ENCODE measurements at places on chromosomes 5 and 9.

DNA sequence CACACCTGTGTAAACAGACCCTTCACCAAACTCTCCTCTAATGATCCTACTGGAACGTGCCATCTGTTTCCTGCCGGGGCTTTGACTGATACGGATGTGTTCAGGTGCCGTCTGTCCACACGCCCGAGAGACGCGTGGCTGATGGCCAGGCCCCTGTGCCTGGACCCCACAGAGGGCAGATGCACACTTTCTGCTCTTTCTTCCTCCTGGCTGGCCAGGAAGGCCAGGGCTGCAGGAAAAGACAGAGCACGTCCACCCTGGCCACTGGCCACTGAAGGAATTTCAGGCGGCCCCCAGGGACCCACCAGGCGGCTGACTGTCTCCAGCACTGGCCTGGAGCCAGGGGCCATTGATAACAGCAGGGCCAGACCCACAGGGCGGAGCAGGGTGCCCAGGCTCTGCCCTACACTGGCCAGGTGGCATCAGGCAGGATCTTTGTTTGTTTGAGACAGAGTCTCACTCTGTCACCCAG, 3.6 kb upstream of the ENG start:
- DNase-seq, result no peak

GRCh38 chr5:181566-181965, 9.7 kb upstream of the LRRC14B start:
- no peak for DNase-seq

DNA sequence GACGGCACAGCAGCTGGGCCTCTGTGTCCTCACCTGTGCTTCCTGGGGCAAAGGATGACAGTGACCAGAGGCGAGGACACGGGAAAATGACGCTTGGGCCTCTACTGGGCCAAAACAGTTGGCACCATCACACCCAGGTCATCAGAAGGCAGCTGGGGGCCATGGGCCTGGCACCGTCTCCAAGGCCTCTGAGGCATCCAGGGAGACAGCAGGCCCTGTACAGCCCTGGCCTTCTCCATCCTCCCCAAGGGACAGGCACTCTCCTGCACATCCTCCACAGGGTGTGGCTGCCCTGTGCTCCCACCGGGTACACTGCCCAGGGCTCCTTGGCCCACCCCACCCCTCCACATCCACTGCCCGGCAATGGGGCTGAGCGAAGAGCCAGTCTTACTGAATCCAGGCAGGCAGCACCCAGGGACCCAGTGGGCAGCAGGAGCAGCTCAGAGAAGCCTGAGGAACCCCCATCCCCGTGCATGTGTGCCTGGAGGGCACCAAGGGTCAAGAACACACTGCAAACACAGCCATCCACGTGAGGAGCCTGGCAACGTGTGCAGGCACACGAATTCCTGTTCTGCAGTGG, 4.0 kb downstream of the LPCAT1 start:
- DNase-seq, result no peak

DNA sequence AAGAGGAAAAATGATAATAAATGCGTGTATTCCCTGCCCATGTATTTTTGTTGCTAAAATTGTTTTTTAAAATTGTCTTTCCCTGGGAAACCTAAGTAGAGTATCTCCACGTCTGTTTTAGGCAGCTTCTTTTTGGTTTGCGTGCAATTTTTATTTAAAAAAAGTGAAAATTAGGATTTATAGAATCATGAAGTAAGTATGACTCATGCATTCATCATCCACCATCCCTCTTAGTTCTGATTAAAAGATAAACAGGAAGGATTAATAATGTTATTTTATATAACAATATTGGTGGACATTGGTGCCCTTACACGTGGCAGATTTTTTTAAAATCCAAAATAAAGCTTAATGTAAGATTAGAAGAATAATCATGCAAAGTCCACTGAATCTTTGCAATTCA, 358.7 kb downstream of the MED10 start:
- no peak for DNase-seq

DNA sequence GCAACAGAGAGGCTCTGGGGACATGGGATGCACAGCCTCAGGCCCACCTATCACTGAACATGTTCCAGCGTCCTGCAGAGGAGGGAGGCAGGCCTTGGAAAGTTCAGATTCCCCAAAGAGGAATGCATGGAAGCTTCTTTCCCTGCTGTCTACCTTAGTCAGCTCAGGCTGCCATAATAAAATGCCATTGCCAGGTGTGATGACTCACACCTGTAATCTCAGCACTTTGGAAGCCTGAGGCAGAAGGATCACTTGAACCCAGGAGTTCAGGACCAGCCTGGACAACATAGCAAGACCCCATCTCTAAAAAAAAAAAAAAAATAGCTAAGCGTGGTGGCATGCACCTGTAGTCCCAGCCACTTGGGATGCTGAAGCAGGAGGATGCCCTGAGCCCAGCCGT, 24.5 kb upstream of the TOR1B start:
- DNase-seq, result no peak

DNA sequence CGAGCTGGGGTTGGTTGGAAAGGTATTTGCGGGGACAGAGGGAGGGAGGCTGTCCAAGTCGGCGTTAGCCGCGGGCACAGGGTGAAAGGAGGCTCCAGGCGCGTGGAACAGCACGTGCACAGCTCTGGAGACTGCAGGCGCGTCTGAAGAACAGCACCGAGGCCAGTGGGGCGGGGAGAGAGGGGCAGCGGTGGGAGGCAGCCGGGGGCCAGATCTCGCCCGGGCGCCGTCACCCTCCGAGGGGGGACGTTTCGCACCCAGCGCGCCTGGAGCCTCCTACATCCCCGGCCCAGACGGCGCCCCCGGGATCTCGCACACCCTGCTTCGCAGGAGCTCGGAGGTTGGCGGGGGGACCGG, 79.6 kb downstream of the NTNG2 start:
- DNase-seq, result no peak

Data from activated naive CD8-positive, alpha-beta T cell treated with anti-CD3 and anti-CD28 coated beads for 36 hours (primary cell).